CD4-positive, alpha-beta T cell treated with Interleukin-1 beta for 1 hour (primary cell): ENCODE measurements at places on chromosomes 11 and 22.

DNA sequence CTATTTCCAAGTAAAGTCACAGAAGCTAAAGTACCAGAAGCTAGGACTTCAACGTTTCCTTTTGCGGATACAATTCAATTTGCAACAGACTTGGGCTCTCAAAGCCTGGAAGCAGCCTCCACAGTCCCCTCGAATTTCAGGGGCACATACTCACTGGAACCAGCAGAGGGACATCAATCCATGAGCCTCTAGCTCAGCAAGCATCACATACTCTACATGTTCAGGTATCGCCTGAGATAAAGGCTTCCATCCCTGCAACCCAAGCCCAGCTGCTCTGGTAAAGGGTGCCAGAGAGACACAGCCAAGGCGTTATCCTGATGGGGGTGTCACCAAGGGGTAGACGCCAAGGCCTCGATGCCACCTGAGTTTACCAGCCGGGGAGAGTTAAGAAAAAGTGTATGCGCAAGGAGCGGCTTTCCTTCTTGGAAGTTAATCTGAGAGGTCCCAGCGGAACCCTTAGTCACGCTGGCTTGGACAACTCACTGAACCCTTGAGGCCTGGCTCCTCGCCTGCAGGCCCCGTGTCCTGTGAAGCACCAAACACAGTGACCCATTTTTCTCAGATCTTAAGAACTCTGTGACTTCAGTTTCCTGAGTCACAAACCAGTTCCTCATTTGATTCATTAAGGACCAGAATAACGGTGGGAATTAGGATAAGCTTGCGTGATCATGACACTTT, 13.0 kb downstream of the LTO1 start:
- DNase-seq, result no peak

GRCh38 chr11:126816645-126817044, 183.9 kb downstream of the KIRREL3 start:
- no peak for DNase-seq

DNA sequence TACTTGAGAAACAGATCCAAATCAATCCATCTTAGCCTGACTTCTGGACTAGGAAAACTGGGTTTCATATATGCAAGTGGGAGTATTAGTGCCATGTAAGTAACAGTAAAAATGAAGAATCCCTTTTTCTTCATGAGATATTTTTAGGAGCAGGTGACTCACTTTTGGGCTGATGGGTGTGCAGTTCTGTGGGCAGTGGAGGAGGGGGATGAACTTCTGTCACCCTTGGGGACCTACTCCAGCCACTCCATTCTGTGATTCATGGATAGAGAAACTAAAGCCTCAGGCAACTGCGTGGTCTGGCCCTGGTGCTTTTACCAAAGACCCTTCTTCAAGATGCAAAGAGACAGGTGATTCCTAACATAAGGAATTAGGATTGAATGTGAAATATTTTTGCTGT, 208.6 kb upstream of the NARS2 start:
- no peak for DNase-seq

- DNase-seq, result no peak
Observed at GRCh38 chr22:29023172-29023796, 38.3 kb downstream of the C22orf31 start.
